ENCODE measurements at places on chromosomes 6 and 20.

- H3K36me3 ChIP-seq: no peaks in the 10 kb centered on the region
- no peak for DNase-seq
- H3K4me3 ChIP-seq: no peak overlapping the region
- peaks cover 9% of the 10 kb centered on the region for H3K4me1 ChIP-seq
These were observed 145.8 kb downstream of the LCA5 start for GRCh38 chr6:79391480-79391879.

GRCh38 chr20:39985271-39985827, 703.7 kb downstream of the MAFB start:
- no peak overlapping the region for H3K27ac ChIP-seq
- no peaks in the 10 kb centered on the region for H3K36me3 ChIP-seq
- peaks cover 21% of the 10 kb centered on the region for H3K4me1 ChIP-seq
- DNase-seq: no peak
- no peak overlapping the region for H3K4me3 ChIP-seq

- no peaks in the 10 kb centered on the region for H3K36me3 ChIP-seq
- H3K4me3 ChIP-seq: no peak overlapping the region
- no peaks in the 10 kb centered on the region for H3K27me3 ChIP-seq
- no peak for DNase-seq
- no peaks in the 10 kb centered on the region for H3K4me1 ChIP-seq
These were observed 89.3 kb downstream of the CEP57L1 start for GRCh38 chr6:109184638-109185037.

- peaks cover 17% of the 10 kb centered on the region for H3K27me3 ChIP-seq
- H3K4me1 ChIP-seq: peaks cover 12% of the 10 kb centered on the region
- no peaks in the 10 kb centered on the region for H3K36me3 ChIP-seq
- DNase-seq: no peak
These were observed 1.5 kb upstream of the VEGFA start for GRCh38 chr6:43768506-43768860.

DNA sequence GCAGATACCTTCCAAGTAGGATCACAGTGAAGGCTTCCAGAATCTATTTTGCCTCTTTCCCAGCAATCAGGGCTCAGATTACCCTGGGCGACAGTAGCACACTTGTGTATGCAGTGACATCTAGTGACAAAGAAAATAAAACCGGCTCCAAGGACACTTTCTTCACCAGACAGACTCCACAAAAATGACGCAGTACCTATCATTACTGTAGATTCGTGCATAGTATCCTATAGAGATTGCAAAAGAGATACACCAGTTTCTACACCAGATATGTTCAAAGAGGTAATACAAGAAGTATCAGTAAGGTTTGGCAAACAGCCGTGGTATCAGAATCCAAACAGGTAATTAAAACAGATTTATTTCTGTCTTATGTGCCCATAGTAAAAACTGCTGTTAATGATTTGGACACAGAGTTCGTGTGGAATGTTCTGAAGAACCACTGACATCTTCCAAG, 600.4 kb upstream of the JAG1 start:
- H3K4me3 ChIP-seq: no peak overlapping the region
- H3K4me1 ChIP-seq: no peaks in the 10 kb centered on the region
- H3K27me3 ChIP-seq: peaks cover 4% of the 10 kb centered on the region
- H3K27ac ChIP-seq: no peak overlapping the region

GRCh38 chr20:56383334-56383733, 8.7 kb downstream of the AURKA start:
- H3K36me3 ChIP-seq: peaks cover 3% of the 10 kb centered on the region
- no peaks in the 10 kb centered on the region for H3K4me1 ChIP-seq
- no peak overlapping the region for H3K27ac ChIP-seq
- no peak overlapping the region for H3K4me3 ChIP-seq

- no peaks in the 10 kb centered on the region for H3K4me1 ChIP-seq
- DNase-seq: no peak
- no peak overlapping the region for H3K27ac ChIP-seq
- no peaks in the 10 kb centered on the region for H3K27me3 ChIP-seq
- peaks cover 2% of the 10 kb centered on the region for H3K36me3 ChIP-seq
- no peak overlapping the region for H3K4me3 ChIP-seq
These were observed 159.3 kb downstream of the WDR27 start for GRCh38 chr6:169542491-169542890.

DNA sequence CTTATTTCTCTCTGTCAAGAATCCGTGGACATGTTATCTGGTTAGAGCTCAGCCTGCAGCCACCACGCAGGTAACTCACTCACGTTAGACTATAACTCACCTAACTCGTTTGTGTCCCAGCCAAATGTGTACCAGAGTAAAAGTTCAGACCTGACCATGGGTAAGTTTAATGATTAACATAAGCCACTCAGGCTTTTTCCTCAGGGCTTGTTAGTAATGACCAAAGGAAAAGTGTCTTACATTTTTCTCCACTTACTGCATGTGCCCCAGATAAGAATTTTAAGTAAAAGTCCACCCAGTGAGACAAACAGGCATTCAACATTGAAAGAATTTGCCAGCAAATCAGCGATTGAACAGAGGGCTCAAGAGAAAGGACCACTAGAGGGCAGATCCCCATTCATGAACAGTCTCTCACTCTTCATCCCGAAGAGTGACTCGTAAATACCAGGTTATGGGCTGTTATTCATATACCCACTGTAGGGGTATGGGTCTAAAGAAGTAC, at the start of gene PKHD1:
TSS of gene PKHD1 (minus strand) at position 116 of the 502 bp plus-strand sequence. CDS start 2,680 bp downstream, outside the sequence.
- no peak within 1 kb of the TSS for H3K4me3 ChIP-seq
- no peak for DNase-seq
- H3K4me1 ChIP-seq: no peaks in the 10 kb centered on the region
- H3K27ac ChIP-seq: no peak within 1 kb of the TSS

- peaks cover 17% of the 10 kb centered on the region for H3K27me3 ChIP-seq
- no peak overlapping the region for H3K4me3 ChIP-seq
- H3K36me3 ChIP-seq: no peaks in the 10 kb centered on the region
These were observed 25.9 kb downstream of the POM121L2 start for GRCh38 chr6:27286141-27286540.

DNA sequence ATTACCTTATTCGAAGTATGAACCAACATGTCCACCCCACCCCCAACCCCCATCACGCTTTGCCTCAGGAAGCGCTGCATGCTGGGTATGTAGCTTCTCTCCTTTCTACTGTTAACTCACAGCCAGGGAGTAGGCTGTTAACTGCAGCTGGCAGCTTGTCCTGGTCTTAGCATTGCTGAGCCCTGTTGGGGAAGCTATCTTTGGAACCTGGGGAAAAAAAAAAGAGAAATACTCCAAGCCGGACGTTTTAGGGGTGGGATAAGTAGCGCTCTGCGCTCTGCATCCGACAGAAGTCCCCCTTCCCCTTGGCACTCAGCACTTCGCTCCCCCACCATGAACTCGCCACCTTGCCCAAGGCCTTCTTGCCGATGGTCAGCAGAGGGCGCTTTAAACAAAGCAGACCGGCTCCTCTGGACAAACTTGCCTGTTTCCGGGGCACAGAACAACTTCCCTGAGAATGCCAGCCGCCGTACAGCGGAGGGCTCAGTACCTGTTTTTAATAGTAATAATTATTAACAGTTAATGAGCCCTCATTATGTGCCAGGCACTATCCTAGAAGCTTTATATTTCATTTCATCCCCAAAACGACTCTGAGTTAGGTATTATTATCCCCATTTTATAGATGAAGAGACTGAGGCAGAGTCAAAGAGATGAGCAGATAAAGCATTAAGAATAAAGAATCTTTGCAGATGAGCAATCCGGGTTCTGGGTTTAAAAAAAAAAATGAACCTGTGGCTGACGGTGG, 35.2 kb upstream of the MDFI start:
- peaks cover 17% of the 10 kb centered on the region for H3K4me1 ChIP-seq
- H3K4me3 ChIP-seq: peak overlapping the region; percentile 49
- H3K27ac ChIP-seq: no peak overlapping the region

DNA sequence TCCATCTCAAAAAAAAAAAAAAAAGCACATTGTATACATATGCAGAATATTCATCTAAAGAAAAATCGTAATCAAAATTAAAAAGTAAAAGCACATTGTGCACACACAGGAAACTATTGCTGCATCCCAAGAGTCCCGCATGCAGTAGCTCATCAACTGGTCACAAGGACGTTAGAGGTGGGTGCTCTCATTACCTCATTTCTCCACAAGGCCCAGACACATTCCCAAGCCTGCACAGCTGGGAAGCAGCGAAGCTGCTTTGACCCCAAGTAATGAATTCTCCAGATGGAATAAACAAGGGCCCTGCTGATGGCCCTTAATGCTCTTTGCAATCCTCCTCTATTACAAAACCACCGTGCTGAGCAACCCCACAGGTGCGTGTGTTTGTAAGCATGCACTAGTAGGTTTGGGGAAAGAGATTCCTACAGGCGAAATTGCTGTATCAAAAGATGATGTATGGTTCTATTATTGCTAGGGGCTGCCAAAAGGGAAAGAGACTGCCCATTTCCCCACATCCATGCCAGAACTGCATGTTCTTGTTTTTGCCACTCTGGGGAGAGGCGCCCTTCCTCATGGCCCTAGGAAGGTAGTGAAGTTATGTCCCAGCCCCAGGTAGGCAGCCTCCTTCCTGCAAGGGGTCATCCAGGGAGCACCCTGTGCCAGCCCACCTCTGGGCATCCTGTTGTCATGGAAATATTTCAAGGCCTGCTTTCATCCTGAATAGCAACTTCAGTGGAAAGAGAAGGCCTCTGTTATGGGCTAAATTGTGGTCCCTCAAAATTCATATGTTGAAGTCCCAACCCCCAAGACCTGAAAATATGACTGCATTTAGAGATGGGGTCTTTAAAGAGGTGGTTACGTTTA, 34.6 kb upstream of the PTGIS start:
- no peaks in the 10 kb centered on the region for H3K36me3 ChIP-seq
- no peak overlapping the region for H3K27ac ChIP-seq
- DNase-seq: no peak
- peaks cover 3% of the 10 kb centered on the region for H3K27me3 ChIP-seq

- no peaks in the 10 kb centered on the region for H3K36me3 ChIP-seq
- H3K27me3 ChIP-seq: peaks cover 1% of the 10 kb centered on the region
- H3K4me1 ChIP-seq: peaks cover 4% of the 10 kb centered on the region
- H3K27ac ChIP-seq: no peak overlapping the region
- no peak overlapping the region for H3K4me3 ChIP-seq
These were observed 14.7 kb downstream of the SLC16A10 start for GRCh38 chr6:111101987-111102386.

DNA sequence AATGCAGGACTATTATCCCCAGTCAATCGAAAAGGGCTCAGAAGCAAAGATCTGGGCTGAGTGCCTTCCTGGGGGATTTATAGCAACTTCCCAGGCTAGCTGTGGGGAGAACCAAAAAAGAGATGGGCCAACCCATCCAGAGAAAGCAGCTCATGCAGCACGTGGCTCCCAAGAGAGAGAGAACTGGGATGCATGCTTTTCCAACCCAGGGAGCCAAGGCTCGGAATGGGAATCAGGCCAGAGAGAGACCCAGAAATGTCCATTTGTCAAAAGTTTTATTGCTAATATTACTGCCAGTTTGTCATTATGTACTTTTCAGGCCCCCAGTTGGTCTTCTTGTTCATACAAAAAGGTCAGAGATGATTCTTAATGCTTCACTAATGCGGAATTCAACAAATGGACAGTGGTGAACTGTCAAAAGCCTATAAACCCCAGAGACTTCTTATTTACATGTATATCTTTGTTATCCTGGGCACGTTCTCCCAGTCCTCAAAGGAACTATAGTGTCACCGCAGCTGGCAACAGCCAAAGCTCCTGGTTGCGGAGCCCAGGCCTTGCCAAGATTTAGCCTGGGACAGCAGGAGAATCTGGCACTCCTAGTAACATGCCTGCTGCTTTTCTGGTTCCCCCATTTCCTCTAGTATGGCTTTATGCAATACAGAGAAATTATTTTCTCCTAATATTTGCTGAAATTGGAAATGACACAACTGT, 139.1 kb upstream of the POU3F2 start:
- H3K27ac ChIP-seq: no peak overlapping the region
- no peak overlapping the region for H3K4me3 ChIP-seq
- DNase-seq: no peak

DNA sequence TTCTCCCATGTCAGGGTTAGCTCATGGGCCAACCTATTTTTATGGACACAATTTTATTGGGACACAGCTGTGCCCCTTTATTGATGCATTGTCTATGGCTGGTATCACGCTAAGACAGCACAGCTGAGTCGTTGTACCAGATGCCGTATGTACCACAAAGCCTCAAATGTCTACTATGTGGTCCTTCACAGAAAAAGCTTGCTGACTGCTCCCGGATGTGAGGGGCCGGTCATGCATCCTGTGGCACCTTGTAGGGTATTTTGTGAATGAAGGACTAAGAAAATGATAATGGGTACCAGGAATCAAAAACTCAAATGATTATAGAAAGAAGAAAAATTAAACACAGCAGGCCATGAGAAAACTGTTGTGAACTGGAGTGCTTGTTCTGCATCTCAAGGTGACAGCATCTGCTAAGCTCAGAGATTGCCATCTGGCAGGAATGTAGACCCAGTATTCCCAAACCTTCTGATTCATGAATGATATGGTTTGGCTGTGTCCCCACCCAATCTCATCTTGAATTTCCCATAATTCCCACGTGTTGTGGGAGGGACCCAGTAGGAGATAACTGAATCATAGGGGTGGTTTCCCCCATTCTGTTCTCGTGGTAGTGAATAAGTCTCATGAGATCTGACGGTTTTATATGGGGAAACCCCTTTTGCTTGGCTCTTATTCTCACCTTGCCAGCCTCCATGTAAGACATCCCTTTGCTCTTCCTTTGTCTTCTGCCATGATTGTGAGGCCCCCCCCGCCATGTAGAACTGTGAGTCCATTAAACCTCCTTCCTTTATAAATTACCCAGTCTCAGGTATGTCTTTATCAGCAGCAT, 248.5 kb downstream of the TSHZ2 start:
- H3K4me1 ChIP-seq: no peaks in the 10 kb centered on the region
- DNase-seq: no peak
- H3K27me3 ChIP-seq: no peaks in the 10 kb centered on the region
- no peak overlapping the region for H3K4me3 ChIP-seq
- H3K27ac ChIP-seq: no peak overlapping the region

DNA sequence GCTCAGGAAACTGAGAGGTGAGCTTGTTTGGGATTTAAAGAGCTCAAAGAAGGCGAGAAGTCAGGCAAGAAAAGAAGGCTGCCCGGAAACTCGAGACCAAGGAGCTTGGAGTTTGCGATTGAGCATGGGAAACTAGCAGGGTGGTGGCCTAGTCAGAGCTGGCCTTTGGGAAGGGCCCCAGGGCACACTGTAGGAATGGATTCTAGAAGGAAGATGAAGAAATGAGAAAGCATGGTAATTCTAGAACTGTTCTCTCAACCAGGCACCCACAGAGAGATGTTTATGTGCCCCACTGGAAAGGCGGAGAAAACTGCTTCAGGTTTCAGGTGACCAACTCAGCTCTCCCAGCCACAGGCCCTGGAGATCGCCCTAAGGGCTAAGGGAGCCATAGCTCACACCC, 126.2 kb downstream of the FOXO3 start:
- H3K27me3 ChIP-seq: no peaks in the 10 kb centered on the region
- peaks cover 21% of the 10 kb centered on the region for H3K4me1 ChIP-seq
- no peak overlapping the region for H3K27ac ChIP-seq
- no peak for DNase-seq

DNA sequence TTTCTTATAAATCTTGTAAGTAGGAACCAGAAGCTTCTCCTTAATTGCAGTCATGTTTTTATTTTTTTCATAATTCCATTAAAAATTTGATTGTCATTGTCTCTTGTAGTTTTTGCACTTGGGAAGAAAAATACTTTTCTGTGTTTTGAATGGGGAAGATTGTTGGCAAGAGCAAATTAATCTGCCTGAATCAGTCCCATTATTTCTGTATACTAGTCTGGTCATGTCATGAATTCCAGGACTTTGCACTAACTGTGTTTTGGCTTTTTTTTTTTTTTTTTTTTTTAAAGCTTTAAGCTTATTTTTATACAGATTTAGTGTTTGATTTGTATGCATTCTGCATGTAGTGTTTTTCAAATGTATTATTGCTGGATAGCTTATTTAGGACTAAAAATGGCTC, 47.6 kb downstream of the RALGAPB start:
- H3K27me3 ChIP-seq: no peaks in the 10 kb centered on the region
- DNase-seq: no peak
- H3K36me3 ChIP-seq: peaks cover 11% of the 10 kb centered on the region
- H3K4me3 ChIP-seq: no peak overlapping the region
- H3K4me1 ChIP-seq: peaks cover 7% of the 10 kb centered on the region
- no peak overlapping the region for H3K27ac ChIP-seq
